Cerebellar nuclear complex (tissue), 1 donor: ENCODE measurements at places on chromosomes 2 and 18.

DNA sequence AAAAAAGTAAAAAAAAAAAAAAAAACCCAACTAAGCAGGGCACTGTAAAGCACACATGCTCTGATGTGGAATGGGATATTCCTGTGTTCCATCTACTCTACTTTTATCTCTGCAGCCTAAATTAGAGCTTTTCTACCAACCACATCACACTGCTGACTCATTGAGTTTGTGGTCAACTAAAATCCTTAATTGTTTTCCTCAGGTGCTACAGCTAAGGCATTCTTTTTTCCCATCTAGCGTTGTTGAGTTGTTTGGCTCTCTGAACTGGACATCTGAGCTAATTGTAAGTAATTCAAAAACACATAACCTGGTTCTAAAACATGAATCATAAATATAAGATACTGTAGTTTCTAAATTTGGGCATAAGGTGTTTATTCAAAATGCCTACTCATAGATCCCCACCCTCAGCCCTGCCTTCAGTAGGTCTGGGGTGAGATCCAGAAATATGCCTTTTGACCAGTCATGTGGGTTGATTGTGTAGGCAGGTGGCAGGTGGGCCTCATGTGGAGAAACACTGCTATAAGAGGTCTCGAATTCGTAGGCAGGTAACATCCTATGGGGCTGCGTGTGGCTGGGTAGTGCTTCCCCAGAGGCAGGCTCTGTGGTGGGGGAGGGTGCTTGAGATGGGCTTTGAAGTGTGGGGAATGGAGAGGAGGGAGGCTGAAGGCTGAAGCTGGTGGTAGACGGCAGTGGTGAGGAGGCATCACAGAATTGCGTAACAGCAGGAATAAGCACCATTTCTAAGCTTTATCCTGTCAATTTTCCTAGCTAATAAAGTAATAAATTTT lies 27.2 kb downstream of the ANKRD29 start:
- DNase-seq = no peak

DNA sequence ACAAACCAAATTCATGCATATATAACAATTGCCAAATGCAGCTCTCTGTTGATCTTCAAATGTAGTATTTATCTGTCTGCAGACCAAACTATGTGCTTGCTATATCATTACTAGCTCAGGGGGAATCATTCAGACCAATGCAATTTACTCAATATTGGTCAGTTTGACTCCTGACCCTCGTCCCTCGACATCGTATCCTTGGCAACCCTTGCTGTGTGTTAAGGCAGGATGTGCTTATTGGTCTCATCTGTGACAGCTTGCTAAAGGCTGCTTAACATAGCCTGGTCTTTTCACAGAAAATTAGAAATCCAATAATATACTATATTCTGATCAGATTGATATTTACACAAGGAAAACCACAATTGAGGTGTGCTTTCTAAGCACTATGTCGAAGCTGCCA lies 747.1 kb downstream of the GALR1 start:
- no peak for DNase-seq

GRCh38 chr2:84158605-84159004 lies 300.5 kb downstream of the SUCLG1 start:
- no peak for DNase-seq

GRCh38 chr2:108385411-108386071 lies 7.8 kb downstream of the SULT1C4 start:
- no peak for DNase-seq

DNA sequence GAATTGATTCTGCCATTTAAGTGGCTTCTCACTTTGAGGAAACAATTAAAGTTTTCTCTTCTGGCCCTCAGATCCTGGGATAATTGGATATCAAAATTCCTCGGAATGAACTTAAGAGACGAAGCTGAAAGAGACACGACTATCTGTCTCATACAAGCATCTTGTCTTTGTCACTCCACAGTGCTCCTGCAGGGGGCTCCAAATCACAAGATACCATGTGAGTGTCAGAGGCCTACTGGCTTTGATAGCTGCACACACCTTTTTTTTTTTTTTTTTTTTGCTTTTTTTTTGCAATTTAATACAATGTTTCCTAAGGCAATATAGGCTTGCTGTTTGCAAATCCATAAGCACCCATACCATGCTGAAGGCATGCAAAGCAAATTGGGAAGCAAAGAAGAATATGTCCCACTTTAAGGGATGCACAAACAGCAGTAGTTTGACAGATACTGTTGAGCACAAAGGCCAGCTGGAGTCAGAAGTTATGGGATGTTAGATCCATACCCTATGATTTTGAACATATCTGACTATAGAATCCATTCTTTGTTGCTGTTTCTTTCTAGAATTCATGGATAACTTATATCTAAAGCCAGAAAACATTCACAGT lies 109.0 kb upstream of the CBLN2 start:
- no peak for DNase-seq

DNA sequence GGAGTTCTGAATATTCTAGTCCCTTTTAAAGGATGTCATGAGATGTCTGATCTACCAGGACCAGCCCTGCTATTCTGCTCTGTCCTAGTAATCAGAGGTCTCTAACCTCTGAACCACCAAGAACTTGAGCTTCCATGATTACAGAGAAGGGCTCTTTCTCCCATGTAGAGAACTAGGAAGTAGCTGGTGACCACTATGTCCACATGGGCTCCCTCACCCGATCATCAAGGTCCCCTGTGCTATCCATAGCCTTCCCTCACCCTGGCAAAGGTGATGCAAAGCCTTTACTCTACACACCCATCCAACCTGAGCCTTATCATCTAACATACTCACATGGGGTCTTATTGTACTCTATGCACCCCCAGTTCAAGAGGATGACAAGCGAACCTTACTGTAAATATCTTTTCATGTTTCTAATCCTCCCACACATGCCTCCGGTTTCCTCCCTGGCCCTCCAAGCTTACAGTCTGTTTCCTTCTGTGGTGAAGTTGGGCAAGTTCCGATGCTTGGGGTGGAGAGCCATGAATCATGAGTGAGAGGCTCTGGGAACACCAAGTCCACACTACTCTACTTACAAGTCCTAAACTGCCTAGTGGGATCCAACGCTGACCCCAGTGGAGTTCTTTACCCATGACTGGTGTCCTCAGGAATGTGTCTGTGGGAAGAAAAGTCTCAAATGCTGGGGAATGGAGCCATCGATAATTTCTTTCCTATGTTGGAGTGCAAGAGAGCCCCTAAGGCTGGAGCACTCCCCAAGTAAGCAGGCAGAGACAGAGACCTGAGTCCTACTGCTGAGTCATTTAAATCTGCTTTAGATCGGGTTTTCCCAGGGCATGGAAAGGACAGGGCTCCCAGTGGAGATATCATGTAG lies 73.3 kb upstream of the KLF7 start:
- no peak for DNase-seq

DNA sequence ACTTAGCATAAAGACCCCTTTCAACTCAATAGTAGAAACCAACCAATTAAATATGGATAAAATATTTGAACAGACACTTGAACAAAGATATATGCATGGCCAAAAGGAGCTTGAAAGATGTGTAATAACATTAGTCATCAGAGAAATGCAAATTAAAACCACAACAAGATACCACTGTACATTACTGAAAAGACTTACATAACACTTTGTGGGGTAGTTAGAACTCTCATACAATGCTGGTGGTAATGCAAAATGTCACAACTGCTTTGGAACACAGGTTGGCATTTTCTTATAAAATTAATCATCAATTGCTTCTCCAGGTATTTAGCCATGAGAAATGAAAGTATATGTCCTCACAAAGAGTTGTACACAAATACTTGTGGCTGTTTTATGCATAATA lies 60.7 kb downstream of the TTC27 start:
- DNase-seq = no peak

DNA sequence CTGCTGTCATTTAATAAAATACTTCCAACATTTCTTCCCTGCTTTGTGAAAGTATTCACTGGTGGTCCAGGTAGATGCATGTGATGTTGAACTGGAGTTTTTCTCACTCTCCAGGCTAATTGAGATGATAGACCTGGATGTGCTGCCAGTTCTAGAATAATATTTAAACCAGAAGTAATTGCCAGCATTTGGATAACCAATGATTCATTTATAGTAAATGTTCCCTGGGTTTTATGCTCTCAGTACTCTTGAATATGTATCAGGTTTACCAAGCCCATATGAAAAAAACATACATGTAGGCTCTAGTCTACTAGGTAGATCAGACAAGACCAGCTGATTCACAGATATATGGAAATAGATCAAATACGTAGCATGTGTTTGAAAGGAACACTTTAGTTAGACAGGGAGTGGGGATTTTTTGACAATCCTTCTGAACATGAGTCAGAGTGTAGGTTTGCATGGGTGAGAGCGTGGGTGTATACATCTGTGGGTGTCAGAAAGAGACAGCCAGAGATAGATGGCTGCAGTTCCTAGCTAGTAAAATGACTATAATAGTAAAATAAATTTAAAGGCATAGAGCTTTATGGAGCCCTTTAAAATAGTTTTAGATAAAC lies 115.1 kb downstream of the NAB1 start:
- no peak for DNase-seq

GRCh38 chr2:235030936-235031335 lies 79.1 kb downstream of the SH3BP4 start:
- DNase-seq = no peak

GRCh38 chr2:167430447-167430846 lies 542.2 kb downstream of the XIRP2 start:
- no peak for DNase-seq

GRCh38 chr18:76522122-76522503 lies 27.1 kb upstream of the ZNF516 start:
- no peak for DNase-seq

DNA sequence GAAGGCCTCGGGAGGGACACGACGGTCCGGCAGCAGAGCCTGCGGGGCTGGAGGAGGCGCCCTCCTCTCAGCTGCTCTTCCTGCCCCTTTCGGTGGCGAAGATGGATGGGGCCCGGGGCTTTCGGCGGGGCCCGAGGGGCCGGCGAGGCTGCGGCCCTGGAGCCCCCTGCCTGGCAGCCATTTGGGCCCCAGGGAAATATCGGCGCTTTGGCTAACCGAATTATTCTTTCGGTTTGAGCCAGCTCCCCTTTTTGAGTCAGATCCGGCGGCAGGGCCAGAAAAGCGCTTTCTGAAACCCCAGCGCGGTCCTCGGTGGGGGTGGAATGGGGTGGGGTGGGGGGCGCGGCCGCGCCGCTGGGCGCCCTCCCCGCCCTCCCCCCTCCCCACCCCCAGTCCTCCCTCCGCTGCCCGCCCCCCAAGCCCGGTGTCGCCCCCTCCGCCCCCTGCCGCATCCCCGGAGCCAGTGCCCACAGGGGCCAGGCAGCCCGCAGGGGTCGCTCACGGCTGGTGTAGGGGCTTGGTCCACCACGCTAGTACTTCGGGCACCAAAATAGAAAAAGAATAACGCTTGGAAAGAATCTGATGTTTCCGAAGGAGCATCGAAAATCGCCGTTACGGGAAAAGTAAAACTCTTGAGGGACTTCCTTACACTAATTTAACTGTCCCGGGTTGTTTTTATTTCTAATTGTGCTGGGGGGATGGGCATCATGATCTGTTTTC lies 9.1 kb upstream of the ARID5A start:
- no peak for DNase-seq

DNA sequence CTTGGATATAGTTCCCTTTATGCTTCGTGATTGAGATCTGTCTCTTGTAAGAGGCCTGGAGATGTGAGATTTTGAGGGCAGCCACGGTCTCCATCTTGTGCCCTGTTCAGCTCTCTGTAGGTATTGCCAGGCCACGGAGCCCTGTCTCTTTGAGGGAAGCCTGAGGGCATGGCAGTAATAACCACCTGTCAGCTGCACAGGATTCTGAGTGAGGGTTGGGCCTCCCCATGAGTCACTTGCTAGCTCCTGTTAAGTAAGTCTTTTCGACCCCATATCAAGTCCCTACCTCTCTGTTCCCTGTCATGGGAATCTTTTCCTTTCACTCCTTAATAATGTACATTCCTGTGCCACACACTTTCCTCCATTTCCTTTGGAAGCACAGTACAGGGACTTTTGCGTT lies 20.4 kb downstream of the LYPD6B start:
- DNase-seq = no peak

DNA sequence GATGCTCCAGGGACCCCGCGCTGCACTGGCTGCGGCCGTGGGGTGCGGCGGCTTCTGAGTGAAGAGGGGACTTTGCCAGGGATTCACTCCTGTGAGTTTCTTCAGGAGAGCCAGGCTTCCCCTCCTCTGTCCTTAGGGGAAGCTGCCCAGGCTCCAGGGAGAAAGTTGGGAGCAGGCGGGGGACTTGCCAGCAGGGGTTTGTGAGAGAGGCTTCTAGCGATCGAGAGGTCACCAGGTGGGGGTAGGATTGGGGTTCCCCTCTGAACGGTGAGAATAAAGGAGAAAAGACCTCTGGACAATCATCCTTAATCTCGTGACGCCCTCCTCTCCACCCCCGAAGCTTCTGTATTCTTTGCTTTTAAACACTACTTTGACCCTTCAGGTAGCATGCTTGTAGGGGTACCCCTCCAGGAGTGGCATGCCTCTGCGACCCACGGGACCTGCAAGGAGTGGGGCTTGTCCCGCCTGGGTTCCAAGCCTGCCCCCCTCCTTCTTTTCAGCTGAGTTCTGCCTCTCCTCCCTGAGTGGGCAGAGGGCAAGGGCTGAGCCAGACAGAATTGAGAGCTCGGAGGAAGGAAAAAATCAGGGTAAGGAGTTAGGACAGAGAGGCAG lies 601 bp downstream of the PROKR1 start:
- DNase-seq = no peak

GRCh38 chr2:14132386-14132785 lies 500.1 kb upstream of the LRATD1 start:
- DNase-seq = no peak

DNA sequence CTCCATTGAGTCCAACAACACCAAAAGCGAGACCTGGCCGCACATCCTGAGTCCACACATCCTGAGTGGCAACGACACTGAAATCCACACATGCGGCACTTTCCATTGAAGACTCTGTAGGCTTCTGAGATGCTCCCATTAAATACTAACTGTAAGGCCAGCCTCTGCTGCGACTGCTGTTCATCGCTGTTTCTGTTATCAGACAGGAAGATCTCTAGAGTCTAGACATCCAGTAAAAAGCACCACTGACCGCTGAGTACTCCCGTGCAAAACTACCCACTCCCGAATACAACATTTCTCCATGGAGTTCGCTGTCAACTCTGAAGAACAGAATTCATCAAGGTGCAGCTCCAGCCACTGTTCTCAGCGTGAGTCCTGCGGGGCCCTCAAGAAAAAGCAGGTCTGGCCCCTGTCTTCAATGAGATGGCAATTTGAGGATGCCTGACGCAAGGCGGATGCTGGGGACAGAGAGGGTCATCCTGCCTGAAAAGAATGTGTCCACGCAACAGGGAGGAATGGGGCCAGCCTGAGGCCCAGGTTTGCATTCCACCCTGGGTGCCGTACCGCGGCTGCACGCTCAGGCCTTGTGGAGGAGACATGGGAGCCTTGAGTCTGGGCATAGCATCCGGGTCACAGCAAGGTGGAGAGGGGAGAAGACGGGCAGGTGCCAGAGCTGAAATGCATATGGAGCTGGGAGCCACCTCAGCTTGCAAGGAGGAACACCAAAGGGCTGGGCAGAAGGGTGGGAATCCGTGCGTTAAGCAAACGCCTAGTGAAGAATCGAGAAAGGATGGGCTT lies 61.9 kb downstream of the ZNF516 start:
- no peak for DNase-seq

DNA sequence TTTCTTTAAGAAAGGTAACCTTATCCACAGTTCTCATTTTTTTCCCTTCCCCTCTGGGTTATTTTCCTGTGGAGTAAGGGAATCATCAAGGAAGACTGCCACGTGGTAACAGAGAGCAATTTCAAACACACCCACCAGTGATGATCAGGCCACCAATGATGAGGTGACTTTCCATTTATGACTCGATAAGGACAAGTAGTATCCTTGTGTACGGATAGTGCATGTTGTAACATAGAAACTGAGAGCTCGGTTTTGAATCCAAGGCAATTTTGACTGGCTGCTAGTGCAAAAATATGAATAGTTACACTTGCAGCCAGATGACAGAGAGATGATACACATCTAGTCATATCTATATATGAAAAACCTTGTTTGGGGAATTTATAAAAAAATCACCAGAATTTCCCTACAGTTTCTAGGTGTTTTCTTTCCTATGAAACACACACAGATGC lies 143.6 kb upstream of the TCF4 start:
- DNase-seq = no peak
